ENCODE measurements at places on chromosomes 4 and X. TPM values are rescaled to one million over a fixed set of nuclear protein-coding genes. Genes with fewer than 3 reads are reported as not detected.

PRICKLE3 gene
- total RNA-seq, result 6.5 TPM

FREM3 gene
- not detected for total RNA-seq

PI4K2B gene
- total RNA-seq, result 20.6 TPM

RGN gene
- 27.8 TPM for total RNA-seq

MAGEA2 gene
- total RNA-seq, result not detected

AREG gene
- not detected for total RNA-seq

AGTR2 gene
- not detected for total RNA-seq

PRDM8 gene
- total RNA-seq, result 0.05 TPM

IL2RG gene
- 3.0 TPM for total RNA-seq

CDX4 gene
- not detected for total RNA-seq

SUPT20HL2 gene
- total RNA-seq, result not detected

UCP1 gene
- not detected for total RNA-seq

MSANTD1 gene
- 1.2 TPM for total RNA-seq

FRAS1 gene
- 1.8 TPM for total RNA-seq

GPR34 gene
- total RNA-seq, result 9.0 TPM

KDR gene
- 39.1 TPM for total RNA-seq

SPINK2 gene
- total RNA-seq, result 0.79 TPM

PABPC1L2B gene
- not detected for total RNA-seq

GLOD5 gene
- 0.67 TPM for total RNA-seq

LAP3 gene
- 57.5 TPM for total RNA-seq

S100P gene
- total RNA-seq, result 0.42 TPM

SNX12 gene
- total RNA-seq, result 21.7 TPM

IQCM gene
- not detected for total RNA-seq

RHOH gene
- 2.3 TPM for total RNA-seq

UGT2B17 gene
- total RNA-seq, result 1.3 TPM

TBC1D8B gene
- 5.6 TPM for total RNA-seq

TLR1 gene
- total RNA-seq, result 9.5 TPM
